Thoracic aorta (tissue), 2 donors: ENCODE measurements at places on chromosomes 2 and 18. TPM values are rescaled to one million over a fixed set of nuclear protein-coding genes. Genes with fewer than 3 reads are reported as not detected.

- DNase-seq: no peak
Measured at GRCh38 chr18:5197032-5197434, at the start of gene AKAIN1. Gene AKAIN1 (minus strand): TSS chr18:5197257. CDS start chr18:5197053, 204 bp downstream.

- no peak for DNase-seq
Measured at GRCh38 chr18:57741273-57741672, 61.8 kb downstream of the ATP8B1 start.

SCN1A gene
- not detected for total RNA-seq

DNA sequence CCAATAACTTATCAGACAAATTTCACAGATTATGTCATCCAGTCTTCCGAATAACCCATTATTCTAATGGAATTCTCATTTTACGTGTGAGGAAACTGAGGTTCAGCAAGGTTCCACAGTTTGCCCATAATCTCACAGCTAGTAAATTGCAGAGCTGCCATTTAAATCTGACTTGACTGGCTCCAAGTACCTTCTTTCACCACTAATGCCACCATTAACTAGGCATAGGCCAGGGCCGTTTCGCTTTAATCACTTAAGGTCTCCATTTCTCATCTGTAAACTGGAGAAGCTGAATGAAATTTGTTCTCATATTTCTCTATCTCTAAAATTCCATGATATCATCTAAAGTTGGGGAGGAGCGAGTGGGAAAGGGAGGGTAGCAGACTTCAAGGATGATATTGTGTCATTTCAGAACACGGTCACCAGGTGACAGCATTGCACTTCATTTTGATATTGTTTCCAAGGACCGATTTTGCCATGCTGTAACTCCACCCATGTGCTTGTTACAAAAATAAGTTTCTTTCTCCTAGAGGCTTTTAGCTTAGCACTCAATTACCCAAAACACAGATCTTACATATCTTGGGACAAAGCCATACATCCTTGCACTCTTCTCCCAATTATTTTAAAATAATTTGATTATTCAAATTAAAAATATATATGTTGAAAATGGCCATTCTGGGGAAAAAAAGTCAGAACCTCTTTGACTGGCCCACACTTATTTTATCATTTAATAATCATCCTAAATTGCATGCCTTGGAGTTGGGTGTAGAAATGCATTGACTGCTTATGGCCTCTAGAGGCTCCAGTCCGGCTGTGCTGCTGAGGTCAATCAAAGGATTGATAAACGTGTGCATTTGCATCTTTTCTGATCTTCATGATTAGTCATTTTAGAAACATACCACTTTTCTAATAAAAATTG, 123.8 kb downstream of the AKAIN1 start:
- no peak for DNase-seq

ERICH2 gene
- not detected for total RNA-seq

GRCh38 chr18:9906481-9906880, 7.3 kb upstream of the VAPA start:
- no peak for DNase-seq

DNA sequence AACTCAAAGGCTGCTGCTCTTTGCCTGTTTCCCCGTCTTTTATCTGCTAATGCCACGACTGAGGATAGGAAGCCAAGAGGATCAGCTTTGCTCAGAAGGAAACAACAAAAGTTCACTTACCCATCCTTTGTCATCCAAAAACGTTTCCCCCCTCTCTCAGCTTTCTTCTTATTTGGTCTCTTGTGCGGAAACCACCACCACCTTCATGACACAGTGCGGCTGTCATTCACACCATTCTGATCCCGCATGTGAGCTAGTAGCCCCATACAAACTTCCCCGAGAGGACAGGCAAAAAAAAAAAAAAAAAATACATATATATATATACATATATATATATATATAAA, 656 bp downstream of the LRRTM4 start:
- no peak for DNase-seq

ALKAL2 gene
- total RNA-seq: 11.3 TPM

GRCh38 chr2:134341476-134341875, 87.6 kb downstream of the MGAT5 start:
- DNase-seq: no peak

DNA sequence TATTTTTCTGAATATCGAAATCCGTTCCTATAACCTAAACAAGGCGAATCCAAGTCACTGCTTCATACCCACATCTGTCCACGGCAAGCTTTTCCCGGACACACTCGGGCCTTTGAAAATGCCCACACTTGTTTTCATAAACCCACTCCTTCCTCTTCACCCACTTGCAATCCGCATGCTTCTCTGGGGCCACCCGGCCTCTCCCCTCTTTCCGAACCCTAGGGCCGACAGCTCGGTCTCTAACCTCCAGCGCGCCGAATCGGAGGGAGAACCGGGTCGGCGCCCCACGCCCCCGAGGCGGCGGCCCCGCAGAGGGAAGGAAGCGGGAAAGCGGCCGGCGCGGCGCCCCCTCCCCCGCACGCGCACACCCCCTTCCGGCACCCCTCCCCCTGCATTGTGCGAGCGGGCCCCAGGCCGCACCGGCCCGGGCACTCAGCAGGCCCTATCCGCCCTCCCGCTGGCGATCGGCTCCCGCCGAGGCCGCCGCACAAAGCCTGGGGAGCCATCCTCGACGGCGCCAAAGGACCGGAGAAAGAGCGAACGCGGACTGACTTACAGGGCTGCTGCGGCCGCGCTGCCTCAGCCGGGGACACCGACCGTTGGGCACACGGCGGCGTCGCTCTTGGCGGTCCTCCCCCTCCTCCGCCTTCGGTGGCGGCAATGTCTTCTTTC, 467 bp downstream of the PUM2 start:
- DNase-seq: no peak

DNA sequence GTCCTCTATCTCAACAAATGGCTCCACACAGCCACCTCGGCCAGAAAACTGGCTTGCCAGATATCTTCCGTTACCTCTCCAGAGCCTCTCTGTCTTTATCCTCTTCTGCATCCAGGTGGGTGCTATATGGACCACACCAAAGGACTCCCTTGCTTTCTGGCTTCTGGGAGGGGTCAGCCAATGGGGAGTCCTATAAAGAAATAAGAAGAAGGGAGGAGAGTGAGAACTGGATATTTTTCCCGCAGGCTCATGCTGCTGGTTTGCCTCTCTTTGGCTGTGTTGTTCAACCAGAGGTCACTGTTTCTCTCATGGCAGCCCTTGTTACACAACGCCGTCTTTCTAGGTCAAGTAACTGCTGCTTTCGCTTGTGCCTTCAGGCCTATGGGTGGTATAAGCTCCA, 72.7 kb downstream of the POLE4 start:
- DNase-seq: no peak

GRCh38 chr2:207813221-207813916, 43.7 kb upstream of the FZD5 start:
- DNase-seq: no peak

RPL37A gene
- 422 TPM for total RNA-seq

ZNF142 gene
- 47.9 TPM for total RNA-seq

DNA sequence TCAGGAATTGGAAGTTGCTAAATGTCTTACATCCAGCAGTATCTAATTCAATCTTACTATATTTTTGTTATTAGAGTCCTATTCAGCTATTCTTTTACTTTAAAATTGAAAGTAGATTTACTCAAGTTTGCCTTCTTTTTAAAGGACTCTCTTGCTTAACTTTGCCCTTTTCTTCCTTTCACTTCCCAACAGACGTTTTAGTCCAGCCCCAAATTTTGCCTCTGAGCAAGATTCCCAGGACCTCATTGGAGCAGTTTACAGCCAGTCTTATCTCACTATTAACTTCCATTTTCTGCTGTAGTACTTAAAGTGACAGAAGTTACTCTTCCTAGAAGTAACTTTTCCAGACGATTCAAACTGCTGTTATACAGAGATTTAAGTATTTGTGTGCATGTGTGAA, 1.7 kb upstream of the PRKD3 start:
- no peak for DNase-seq

CHRNG gene
- not detected for total RNA-seq

DNA sequence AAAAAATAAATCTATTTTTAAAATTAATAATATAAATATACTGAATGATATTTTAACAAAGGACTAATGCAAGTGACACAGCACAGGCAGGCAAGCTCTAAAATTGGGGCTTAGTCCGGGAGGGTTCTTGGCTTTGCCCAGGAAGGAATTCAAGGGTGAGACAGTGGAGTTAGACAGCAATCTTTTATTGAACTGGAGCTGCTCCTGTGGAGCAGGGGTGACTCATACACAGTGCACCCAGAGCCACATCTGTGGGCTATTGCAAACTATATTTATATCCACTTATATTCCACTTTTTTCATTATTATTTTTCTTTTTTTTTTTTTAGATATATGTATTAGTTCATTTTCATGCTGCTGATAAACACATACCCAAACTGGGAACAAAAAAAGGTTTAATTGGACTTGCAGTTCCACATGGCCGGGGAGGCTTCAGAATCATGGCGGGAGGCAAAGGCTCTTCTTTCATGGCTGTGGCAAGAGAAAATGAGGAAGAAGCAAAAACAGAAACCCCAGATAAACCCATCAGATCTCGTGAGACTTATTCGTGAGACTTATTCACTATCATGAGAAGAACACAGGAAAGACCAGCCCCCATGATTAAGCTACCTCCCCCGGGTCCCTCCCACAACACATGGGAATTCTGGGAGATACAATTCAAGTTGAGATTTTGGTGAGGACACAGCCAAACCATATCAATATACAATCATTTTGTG, 437.1 kb downstream of the BCL11A start:
- no peak for DNase-seq

GRCh38 chr2:12304564-12305171, 412.1 kb upstream of the TRIB2 start:
- DNase-seq: no peak

- no peak for DNase-seq
Measured at GRCh38 chr2:124652099-124652498, 627.0 kb downstream of the CNTNAP5 start.

C18orf54 gene
- 1.1 TPM for total RNA-seq

ASB18 gene
- not detected for total RNA-seq
